EL (cell line): ENCODE measurements at places on chromosomes 2 and 18.

DNA sequence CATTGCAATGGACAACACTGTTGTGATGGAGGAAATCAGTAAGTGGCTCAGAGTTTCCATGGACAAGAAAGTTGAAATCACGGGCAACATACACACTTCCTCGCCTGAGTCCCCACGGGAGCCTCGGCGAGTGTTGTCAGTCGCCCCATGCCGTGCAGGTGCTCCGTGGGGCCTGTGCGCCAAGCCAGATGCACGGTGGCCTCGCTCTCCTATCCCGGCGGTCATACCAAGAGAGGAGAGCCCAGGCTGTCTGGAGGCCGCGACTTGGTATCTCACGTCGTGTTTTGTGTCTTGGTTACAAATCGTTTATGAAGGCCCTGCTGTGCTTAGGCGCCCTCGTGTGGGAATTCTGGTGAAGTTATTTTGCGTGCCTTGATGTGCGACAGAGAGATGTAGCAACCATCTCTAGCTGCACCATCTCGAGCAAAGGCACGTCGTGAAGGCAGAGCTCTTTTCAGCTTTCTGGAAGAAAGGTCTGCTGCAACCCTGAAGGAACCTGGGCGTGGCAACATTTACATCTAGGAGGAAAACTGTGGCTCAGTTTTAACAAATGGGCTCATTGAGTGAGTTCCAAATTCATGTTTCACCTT is 21.8 kb downstream of the ATG4B start:
- DNase-seq: peak; percentile 61

- DNase-seq: no peak
These were observed 15.8 kb upstream of the CYP1B1 start for GRCh38 chr2:38091760-38092159.

DNA sequence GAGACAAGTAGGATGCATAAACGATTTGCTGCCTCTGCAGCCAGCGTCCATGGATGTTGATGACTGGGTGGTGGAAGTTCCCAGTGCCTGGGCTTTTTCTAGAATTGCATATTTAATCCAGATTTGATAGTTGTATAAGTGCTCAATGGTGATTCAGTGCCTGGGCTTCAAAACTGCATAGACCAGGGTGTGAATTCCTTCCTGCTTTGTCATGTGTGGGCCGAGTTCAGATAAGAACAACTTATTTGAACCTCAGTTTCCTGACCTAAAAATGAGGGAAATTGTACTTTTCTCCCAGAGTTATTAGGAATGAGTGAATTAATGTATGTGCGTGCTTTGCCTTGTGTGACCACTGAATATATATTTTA is 154.6 kb downstream of the WDSUB1 start:
- DNase-seq: peak; percentile 95

GRCh38 chr2:68837164-68837860 is 33.9 kb downstream of the BMP10 start:
- DNase-seq: no peak

- DNase-seq: peak; percentile 79
These were observed 19.1 kb downstream of the TRAK2 start for GRCh38 chr2:201432038-201432620.

GRCh38 chr2:72128843-72129227 is 18.8 kb downstream of the CYP26B1 start:
- no peak for DNase-seq

DNA sequence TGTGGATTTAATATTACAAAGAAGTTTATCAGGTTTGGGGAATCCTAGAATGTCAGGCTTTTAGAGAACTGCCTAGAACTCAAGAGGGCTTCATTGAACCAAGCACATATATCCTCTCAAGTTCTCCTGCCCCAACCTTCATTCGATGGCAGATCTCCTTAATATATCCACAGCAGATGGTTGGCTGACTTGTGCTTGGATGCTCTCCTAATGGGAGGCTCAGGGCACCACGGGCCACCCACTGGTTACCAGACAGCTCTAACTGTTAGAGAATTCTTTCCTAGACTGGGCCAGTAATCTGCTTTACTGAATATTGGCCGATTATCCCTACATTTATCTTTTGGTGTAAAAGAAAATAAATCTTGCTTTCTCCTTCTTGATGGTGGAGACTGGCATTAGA is 87.2 kb upstream of the ATP8B1 start:
- no peak for DNase-seq
